ENCODE measurements at places on chromosomes 11 and 22. TPM values are rescaled to one million over a fixed set of nuclear protein-coding genes. Genes with fewer than 3 reads are reported as not detected.

Gene CRY2
- 80.1 TPM for total RNA-seq

- DNase-seq = no peak
Observed at GRCh38 chr11:102666331-102666957, 39.1 kb downstream of the MMP27 start.

- DNase-seq = no peak
Observed at GRCh38 chr22:49894322-49895054, 23.8 kb downstream of the ALG12 start.

- DNase-seq = peak; percentile 91
Observed at GRCh38 chr11:114162719-114163123, 103.2 kb downstream of the ZBTB16 start.

GRCh38 chr22:47808236-47808635 lies 1045.8 kb downstream of the TBC1D22A start:
- no peak for DNase-seq

Data from right cardiac atrium (tissue), 5 donors.